ENCODE measurements at places on chromosomes 7 and 10.
A peak's percentile ranks its signal among the peaks of the same experiment; 100 is the strongest.

- no peak for DNase-seq
These were observed 40.9 kb upstream of the PDLIM1 start for GRCh38 chr10:95331596-95332130.

- no peak for DNase-seq
These were observed 6.5 kb upstream of the IFT22 start for GRCh38 chr7:101328159-101328558.

DNA sequence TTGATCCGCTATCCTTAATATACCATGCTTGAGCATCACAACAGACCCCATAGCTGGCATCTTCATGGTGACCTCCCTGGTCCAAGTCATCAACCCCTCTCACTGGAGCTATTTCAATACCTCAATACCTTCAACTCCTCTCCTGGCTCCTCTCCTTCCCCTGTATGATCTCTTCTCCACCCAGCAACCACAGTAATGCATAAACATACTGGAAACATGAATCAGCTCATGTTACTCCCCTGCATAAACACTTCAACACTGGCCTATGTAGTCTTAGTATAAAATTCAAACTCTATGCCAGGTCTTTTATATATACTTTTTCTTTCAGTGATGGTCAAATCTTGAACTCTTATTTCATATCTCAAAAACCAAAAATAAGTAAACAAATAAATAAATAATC lies 31.8 kb upstream of the TMEM273 start:
- DNase-seq, result no peak

DNA sequence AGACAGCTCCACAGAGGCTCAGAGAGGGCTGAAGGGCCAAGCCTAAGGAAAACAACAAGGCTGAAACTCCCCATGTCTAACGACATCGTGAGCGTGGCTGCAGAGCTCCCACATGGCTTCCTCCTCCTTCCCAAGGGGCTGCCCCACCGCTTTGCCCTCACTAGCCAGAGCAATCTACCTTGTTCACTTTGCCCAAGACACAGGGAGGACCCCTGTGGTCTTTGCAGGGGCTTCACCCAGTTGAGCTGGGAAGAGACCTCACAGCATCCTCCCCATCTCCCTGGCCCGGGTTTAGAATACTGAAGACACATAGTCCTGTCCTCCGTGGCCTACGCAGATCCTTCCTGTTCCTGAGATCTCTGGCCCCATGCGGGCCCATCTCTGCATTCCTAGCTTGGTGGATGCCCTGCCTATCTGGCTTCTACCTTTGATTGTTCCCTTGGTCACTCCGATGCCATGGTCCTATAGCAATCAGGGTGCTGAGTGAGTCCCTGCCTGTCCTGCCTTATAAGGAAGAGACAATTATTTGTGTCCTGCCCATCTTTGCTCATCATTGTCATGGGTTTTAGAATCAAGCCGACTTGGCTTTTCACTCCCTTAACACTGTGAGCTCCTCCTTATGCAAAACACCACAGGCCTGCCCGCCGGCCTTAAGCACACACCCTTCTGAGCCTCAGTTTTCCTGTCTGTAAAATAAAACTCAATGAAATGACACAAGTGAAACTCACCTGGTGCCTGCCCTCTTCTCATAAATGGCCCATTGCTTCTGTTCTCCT lies 73.2 kb downstream of the PARP12 start:
- no peak for DNase-seq

DNA sequence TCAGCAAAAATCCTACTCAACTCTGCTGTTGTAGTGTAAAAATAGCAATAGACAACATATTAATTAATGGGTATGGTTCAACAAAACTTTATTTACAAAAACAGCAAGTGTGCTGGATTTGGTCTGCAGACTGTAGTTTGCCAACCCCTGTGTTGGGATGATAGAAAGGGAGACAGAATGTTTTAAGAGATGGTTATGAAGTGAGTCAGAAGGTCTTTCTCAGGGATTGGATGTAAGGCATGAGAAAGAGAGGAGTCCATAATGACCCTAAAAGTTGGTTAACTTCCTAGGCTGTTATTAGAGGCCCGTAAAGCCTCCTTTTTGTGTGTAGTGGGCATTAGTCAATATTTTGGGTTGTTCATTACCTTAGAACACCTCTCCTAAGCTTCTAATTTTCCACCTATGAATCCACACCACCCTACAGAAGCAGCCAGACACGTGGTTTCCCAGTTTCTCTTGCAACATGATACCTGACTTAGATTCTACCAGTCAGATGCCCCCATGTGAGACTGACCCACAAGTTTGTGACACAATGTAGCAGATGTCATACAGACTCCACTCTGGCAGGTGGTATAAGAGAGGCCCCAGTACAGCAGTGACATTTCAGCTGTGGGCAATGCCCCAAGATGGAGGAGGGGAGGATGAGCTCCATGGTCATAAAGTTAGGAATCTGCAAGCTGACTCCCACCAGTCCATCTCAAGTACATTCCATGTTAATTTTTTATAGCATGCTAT lies 1015.6 kb downstream of the KCNMA1 start:
- DNase-seq, result no peak

DNA sequence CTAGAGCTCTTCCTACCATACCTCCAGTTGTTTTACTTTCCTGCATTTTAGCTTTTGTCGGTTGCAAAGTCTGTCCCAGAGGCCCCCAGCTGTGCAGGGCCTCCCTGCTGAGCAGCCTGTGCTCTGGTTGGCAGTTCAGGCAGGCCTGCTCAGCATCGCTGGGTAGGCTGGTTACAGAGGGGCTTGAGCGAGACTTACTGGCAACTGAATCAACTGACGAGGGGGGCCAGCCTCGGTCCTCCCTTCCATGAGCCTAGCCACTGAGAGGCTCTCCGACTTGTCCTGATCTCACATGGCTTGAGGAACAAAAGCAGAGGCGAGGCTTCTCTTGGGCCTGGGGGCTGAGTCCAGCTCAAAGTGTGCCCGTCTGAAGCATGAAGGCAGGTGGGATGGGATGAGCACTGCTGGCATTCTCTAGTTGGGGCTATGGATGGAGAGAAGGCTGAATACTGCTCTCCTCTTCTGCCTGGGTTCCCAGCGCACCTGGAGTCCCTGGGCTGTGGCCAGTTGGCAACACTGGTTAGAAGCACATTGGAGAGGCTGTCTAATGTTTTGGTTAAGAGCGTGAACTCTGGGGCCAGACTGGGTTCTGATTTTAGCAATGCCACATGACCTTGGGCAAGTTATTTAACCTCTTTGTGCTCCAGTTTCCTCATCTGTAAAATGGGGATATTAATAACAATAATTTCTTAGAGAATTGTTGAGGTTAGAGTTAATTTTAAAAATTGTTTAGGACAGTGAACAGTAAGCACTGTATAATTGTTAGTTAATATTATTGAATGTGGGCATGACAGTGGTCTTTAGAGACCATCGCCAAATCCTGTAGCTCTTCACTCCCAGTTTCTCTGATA lies 6.9 kb upstream of the SFRP5 start:
- no peak for DNase-seq

DNA sequence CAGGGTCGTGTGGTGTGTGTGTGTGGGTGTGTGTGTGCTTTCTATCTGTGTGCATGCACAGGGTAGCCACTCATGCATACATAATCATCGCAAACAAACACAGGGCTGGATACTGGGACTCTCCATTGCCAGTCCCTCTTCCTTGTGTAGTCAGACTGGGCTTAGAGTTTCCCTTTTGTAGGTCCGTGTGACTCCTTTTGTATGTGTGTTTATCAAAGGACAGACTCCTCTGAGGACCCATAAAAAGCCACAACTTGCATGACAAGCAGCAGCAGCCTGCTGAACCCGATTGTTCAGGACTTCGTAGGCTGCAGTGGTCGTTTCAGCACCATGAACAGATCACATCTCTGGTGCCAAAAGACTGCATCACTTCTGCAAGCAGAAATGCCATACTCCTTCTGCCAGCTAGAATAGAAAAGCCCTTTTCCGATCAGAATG lies 895 bp downstream of the VSTM2A start:
- no peak for DNase-seq

- DNase-seq, result peak; percentile 91
These were observed 55.9 kb downstream of the PWWP2B start for GRCh38 chr10:132452651-132453469.

- no peak for DNase-seq
These were observed 22.6 kb upstream of the TRIM8 start for GRCh38 chr10:102621443-102622325.

DNA sequence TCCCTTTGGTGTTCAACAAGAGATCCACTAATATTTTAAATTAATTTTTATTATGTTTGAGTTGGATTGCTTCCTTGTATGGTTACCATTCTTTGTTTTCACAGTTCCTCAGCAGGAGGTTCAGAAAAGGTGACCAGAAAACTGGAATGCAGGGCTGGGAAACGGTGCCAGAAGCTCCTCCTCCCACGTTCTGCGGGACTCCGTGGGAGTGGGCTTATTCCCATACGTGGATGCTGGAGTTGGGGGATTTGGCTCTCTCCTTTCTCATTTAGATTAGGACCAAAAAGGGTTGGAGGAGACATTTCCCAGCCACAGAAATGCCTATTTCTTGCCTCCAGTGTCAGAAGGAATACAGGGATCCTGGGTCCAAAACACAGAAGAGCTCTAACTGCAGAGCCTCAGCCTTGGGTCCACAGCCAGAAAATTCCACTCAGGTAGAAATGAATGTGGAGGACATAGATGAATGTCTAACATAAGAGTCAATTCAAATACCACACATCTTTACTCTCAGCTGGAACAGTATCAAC lies 56.0 kb downstream of the SORBS1 start:
- no peak for DNase-seq

DNA sequence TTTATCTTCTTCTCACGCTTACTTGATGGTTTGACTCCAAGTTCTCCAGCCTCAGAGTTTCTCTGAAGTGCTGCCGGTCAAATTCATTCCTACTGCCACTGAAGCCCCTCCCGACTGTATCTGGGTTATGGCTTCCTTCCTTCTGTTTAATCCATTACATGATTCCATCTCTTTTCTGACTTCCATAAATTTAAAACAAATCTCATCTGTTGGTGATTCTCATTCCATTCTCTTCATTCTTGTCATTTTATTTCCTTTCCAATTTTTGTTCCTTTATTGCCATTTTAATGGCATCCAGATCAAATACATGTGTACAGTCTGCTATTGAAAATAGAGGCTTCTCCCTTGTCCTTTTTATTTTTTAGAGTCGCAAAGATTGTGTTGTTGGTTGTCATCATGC lies 25.4 kb upstream of the HIBADH start:
- DNase-seq, result no peak

DNA sequence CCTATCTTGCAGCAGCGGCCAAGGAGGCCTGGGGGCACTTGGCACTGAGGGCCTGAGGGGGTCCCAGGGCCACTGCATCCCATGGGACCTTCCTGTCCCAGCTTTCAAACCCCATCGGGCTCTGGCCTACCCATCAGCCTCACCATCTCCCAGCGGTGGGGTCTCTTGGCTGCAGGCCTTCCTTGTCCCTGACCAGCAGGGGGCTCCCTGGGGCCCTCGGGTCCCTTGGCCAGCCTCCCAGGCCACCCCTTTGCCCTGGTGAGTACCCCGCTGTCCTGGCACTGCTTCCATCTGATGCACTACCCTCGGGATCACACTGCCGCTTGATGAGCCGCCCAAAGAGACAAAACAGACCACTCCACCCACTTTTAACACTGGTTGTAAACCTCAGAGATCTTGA lies 43.5 kb downstream of the YKT6 start:
- no peak for DNase-seq

- DNase-seq, result no peak
These were observed 250.0 kb downstream of the BMPER start for GRCh38 chr7:34155220-34155908.

GRCh38 chr7:121366852-121367431 lies 29.2 kb downstream of the FAM3C start:
- DNase-seq, result peak; percentile 5

DNA sequence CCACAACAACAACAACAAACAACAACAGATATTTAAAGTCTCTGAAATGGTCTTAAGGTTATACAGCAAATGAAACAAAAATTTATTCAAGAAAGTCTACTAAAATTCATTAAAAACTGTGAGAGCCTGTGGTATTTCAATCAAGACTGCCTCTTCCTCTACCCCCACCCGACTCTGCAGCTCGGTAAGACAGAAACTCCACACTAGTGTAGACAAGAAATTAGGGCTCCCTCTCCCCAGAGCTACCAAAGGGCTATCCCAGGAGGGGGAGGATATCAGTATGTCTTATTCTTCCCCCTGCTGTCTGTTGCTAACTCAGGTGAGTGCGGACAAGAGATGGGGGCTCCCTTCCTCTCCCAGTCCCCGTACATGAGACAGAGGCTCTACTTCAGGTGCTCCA lies 71.0 kb upstream of the TMEM140 start:
- no peak for DNase-seq

- DNase-seq, result no peak
These were observed 99.7 kb downstream of the CCSER2 start for GRCh38 chr10:84427903-84428650.

GRCh38 chr7:116111475-116111874 lies 80.9 kb upstream of the TFEC start:
- DNase-seq, result no peak

DNA sequence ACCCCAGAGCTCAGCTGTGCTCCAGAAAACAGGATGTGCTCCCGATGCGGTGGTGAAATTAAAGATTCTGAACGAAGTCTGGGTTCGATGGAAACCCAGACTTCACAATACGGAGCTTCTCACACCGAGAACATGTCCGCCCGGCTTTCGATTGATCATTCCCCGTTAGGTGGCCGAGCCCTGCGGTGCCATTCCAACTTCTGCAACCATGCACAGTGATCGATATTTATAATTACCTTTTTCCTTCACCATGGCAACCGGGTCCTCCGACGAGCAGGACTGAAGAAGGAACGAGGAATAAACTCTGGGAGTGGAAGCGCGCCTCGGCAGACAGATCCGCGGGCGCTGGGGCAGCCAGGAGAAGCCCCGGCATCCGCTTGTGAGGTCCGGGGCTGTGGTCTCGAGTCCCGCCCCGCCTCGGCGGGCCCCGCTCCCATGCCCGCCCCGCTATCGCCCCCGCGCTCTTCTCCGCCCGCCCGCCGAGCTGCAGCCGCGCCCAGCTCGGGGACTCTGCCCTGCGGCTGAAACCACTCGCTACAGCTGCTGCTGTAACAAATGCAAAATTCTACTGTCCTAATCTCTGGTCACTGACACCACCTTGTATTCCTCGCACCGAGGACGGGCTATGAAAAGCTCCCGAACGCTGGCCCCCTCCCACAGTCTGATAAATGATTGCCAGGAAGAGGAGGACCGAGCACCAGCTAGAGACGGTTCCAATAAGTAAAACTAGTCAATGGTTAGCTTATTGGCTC lies 26.2 kb downstream of the ABLIM1 start:
- no peak for DNase-seq

- DNase-seq, result no peak
These were observed 20.0 kb upstream of the SMO start for GRCh38 chr7:129168231-129169021.

- no peak for DNase-seq
These were observed 848.1 kb downstream of the PCDH15 start for GRCh38 chr10:53952698-53953630.

DNA sequence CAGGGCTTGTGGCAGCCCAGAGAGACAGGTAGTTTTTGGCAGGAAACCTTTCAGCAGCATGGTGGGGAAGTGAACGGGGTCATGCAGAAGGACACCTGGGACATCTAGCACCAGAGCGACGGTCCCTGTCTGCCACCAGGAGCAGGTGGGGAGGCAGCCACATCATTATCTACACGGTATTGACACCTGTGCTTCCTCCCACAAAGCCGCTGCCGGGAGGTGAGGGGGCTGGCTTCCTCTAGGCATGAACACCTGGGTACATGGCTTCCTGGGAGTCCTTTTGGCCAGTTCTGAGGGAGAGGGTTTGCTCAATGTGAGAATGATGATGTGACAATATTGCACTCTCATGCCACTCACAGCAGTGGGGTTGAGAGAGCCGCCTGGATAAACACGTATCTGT lies 275.2 kb downstream of the ACTR3B start:
- DNase-seq, result no peak

- DNase-seq, result no peak
These were observed 150.8 kb downstream of the HERPUD2 start for GRCh38 chr7:35544028-35544742.

- DNase-seq, result no peak
These were observed 23.3 kb downstream of the INHBA start for GRCh38 chr7:41679566-41679965.

Measured in T follicular helper cell (primary cell).